Mesendoderm (in vitro differentiated cells): ENCODE measurements at places on chromosomes 3 and 15.
A peak's percentile ranks its signal among the peaks of the same experiment; 100 is the strongest.

DNA sequence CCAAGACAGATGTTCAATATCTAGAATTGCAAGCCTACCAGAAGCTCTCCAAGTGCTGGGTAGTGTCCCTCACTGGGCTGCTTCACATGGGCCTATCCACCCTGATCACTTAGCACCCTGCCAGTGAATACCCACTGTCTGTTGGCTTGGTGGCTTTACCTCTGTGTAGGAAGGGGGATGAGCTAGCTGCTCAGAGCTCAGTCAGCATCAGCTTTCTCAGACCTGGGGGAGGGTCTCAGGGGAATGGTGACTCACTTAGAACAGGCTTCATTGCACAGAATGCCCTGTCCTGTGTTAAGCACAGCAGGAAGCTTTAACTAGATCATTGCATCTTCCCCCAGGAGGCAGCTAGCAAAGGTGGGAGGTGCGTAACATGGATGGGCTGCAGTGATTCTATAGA, 209.8 kb downstream of the PDCD6IP start:
- DNase-seq = peak; percentile 88
- no peaks in the 10 kb centered on the region for H3K36me3 ChIP-seq
- no peak overlapping the region for H3K27ac ChIP-seq
- no peaks in the 10 kb centered on the region for H3K27me3 ChIP-seq
- H3K4me1 ChIP-seq = peaks cover 8% of the 10 kb centered on the region

DNA sequence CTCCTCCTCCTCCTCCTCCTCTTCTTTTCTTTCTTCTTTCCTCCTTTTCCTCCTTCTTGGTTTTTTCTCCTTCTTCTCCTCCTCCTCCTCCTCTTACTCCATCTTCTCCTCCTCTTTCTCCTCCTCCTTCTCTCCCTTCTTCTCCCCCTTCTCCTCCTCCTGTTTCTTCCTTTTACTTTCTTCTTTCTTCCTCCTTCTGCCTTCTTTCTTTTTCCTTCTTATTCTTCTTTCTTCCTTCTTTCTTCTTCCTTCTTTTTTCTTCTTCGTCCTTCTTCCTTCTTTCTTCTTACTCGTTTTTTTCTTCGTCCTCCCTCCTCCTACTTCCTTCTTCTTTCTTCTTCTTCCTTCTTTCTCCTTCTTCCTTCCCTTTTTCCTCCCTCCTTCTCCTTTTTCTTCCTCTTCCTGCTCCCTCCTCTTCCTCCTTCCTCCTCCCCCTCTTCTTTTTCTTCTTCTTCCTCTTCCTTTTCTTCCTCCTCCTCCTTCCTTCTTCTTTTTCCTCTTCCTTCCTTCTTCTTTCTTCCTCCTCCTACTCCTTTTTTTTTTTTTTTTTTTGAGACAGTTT, 92.1 kb downstream of the SLMAP start:
- no peaks in the 10 kb centered on the region for H3K27me3 ChIP-seq
- H3K36me3 ChIP-seq = no peaks in the 10 kb centered on the region
- H3K4me3 ChIP-seq = no peak overlapping the region

- H3K36me3 ChIP-seq = no peaks in the 10 kb centered on the region
- no peaks in the 10 kb centered on the region for H3K27me3 ChIP-seq
- peak; percentile 86 for DNase-seq
- H3K27ac ChIP-seq = peak within 1 kb of the TSS; percentile 29
- no peaks in the 10 kb centered on the region for H3K4me1 ChIP-seq
- peak within 1 kb of the TSS; percentile 68 for H3K4me3 ChIP-seq
These were observed at the start of gene SLC35G2 for GRCh38 chr3:136818769-136819391. TSS of gene SLC35G2 (plus strand) at chr3:136819126. CDS start at chr3:136854461, 35,335 bp downstream.

GRCh38 chr15:71548401-71548807, 261.9 kb upstream of the NR2E3 start:
- no peak overlapping the region for H3K27ac ChIP-seq
- H3K4me3 ChIP-seq = no peak overlapping the region
- no peaks in the 10 kb centered on the region for H3K4me1 ChIP-seq
- no peaks in the 10 kb centered on the region for H3K27me3 ChIP-seq

GRCh38 chr3:66037330-66037985, 1.3 kb downstream of the MAGI1 start:
- peak overlapping the region; percentile 88 for H3K4me3 ChIP-seq
- no peaks in the 10 kb centered on the region for H3K36me3 ChIP-seq
- peak overlapping the region; percentile 14 for H3K27ac ChIP-seq
- H3K27me3 ChIP-seq = no peaks in the 10 kb centered on the region
- DNase-seq = peak; percentile 93

- no peak for DNase-seq
- H3K36me3 ChIP-seq = no peaks in the 10 kb centered on the region
- H3K4me3 ChIP-seq = no peak overlapping the region
- no peaks in the 10 kb centered on the region for H3K4me1 ChIP-seq
These were observed 52.2 kb downstream of the ABHD5 start for GRCh38 chr3:43742920-43743319.

GRCh38 chr3:61146010-61146890, 105.0 kb downstream of the FHIT start:
- no peaks in the 10 kb centered on the region for H3K27me3 ChIP-seq
- H3K27ac ChIP-seq = no peak overlapping the region
- H3K36me3 ChIP-seq = no peaks in the 10 kb centered on the region
- no peak overlapping the region for H3K4me3 ChIP-seq
- H3K4me1 ChIP-seq = peaks cover 3% of the 10 kb centered on the region

GRCh38 chr3:153331676-153332075, 169.7 kb downstream of the RAP2B start:
- no peaks in the 10 kb centered on the region for H3K36me3 ChIP-seq
- no peak for DNase-seq
- no peak overlapping the region for H3K27ac ChIP-seq
- H3K4me3 ChIP-seq = no peak overlapping the region

GRCh38 chr15:69734699-69735098, 282.1 kb downstream of the RPLP1 start:
- H3K4me3 ChIP-seq = no peak overlapping the region
- H3K4me1 ChIP-seq = no peaks in the 10 kb centered on the region
- no peak overlapping the region for H3K27ac ChIP-seq
- DNase-seq = no peak
- no peaks in the 10 kb centered on the region for H3K36me3 ChIP-seq
- H3K27me3 ChIP-seq = no peaks in the 10 kb centered on the region

DNA sequence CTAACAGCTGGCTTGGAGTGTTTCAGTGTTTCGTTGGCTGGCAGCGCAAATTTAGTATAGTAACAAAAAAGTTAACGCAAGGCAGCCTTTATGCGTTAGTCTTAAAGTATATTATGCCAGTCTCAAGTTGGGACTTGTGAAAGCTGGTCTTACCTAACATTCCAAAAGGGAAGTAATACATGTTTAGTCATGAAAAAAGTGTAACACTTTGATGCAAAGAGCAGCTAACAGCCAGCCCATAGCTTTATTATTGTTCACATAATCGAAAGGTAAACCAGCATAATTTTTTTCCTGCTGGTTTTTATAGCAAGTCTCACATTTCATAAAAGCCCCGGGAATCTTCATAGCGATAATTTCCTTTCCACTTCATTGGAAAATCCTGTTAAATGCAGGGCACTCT, 2.4 kb upstream of the GPR87 start:
- no peak overlapping the region for H3K27ac ChIP-seq
- H3K36me3 ChIP-seq = no peaks in the 10 kb centered on the region
- no peak for DNase-seq
- no peak overlapping the region for H3K4me3 ChIP-seq
- peaks cover 10% of the 10 kb centered on the region for H3K4me1 ChIP-seq

GRCh38 chr15:95932141-95932540, 398.4 kb upstream of the NR2F2 start:
- H3K27me3 ChIP-seq = no peaks in the 10 kb centered on the region
- no peak overlapping the region for H3K4me3 ChIP-seq
- H3K27ac ChIP-seq = no peak overlapping the region
- H3K4me1 ChIP-seq = no peaks in the 10 kb centered on the region
- no peaks in the 10 kb centered on the region for H3K36me3 ChIP-seq
- no peak for DNase-seq

DNA sequence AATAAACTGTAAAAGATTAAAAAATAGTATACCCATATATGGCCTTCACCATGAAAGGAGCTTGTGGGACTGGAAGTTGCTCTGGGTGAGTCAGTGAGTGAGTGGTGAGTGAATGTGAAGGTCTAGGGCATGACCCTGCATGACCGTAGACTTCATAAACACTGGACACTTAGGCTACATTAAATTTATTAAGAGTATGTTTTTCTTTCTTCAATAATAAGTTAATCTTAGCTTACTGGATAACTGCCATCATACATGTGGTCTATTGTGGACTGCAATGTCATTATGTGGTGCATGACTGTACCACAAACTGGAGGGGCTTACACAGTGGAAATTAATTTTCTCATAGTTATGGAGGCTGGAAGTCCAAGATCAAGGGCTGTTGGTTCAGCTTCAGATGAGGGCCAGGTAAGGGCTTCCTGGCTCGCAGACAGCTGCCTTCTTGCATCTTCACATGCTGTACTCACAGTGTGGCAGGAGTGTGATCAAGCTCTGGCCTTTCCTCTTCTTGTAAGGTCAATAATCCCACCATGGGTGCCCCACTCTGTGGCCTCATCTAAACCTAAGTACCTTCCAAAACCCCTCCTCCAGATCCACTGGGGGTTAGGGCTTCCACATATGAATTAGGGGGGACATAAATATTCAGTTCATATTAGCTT, 40.8 kb upstream of the PRR23E start:
- no peaks in the 10 kb centered on the region for H3K36me3 ChIP-seq
- no peak for DNase-seq
- no peak overlapping the region for H3K4me3 ChIP-seq
- no peaks in the 10 kb centered on the region for H3K4me1 ChIP-seq
- no peaks in the 10 kb centered on the region for H3K27me3 ChIP-seq

GRCh38 chr3:81302045-81302444, 459.4 kb downstream of the GBE1 start:
- no peak overlapping the region for H3K27ac ChIP-seq
- H3K27me3 ChIP-seq = no peaks in the 10 kb centered on the region
- H3K36me3 ChIP-seq = no peaks in the 10 kb centered on the region
- H3K4me3 ChIP-seq = no peak overlapping the region

DNA sequence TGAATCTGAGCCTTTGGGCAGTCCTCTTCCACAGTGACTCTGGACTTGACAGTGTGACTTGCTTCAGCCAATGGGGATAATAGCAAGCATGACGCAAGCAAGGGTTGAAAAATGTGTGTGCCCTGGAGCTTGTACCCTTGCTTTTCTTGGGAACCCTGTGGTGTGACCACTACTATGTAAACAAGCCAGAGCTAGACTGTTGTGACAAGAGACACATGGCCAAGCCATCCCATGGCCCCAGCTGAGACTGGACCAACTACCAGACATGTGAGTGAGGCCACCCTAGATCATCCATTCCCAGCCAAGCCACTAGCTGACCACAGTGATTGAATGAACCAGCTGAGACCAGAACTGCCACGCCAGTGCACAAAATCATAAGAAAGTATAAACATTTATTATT, 11.8 kb downstream of the MYO1E start:
- no peak overlapping the region for H3K27ac ChIP-seq
- H3K36me3 ChIP-seq = no peaks in the 10 kb centered on the region
- H3K4me1 ChIP-seq = no peaks in the 10 kb centered on the region
- DNase-seq = no peak
- H3K4me3 ChIP-seq = no peak overlapping the region

GRCh38 chr3:193829781-193830180, 236.8 kb downstream of the OPA1 start:
- H3K27me3 ChIP-seq = no peaks in the 10 kb centered on the region
- H3K4me3 ChIP-seq = no peak overlapping the region
- H3K27ac ChIP-seq = no peak overlapping the region
- peak; percentile 52 for DNase-seq

DNA sequence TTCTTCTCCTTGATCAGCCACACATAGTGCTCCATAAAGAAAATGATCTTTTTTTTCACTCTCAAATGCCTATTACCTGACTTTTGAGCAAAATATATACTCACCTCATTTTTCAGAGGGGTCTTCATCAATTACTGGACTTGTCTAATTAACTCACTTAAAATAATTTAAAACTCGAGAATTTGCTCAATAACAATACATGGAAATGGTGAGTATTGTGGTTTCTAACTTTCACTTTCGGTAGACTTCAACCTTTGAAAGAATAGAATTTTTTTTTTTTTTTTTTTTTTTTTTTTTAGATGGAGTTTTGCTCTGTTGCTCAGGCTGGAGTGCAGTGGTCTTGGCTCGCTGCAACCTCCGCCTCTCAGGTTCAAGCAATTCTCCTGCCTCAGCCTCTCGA, 17.7 kb upstream of the EPHB1 start:
- no peaks in the 10 kb centered on the region for H3K27me3 ChIP-seq
- DNase-seq = no peak
- no peaks in the 10 kb centered on the region for H3K36me3 ChIP-seq
- no peaks in the 10 kb centered on the region for H3K4me1 ChIP-seq
- no peak overlapping the region for H3K4me3 ChIP-seq

DNA sequence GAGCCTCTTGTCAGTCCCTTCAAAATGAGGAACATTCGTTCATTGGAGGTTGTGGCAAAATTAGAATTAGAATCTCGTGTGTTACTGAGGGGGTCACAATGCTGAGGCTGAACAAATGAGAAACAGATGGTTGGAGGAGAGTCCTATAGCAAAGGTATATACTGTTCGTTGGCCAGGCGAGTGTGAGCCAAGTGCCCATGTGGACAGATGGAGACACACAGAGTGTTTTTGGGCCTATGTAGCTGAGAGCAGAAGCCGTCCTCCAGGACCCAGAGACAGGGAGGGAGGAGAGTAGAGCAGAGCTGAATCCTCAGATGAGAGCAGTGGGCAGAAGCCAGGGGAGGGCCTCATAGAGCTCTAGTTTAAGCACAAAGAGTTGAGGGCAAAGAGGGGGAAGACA, 98.9 kb downstream of the NR1D2 start:
- no peak overlapping the region for H3K4me3 ChIP-seq
- H3K27me3 ChIP-seq = no peaks in the 10 kb centered on the region
- no peaks in the 10 kb centered on the region for H3K36me3 ChIP-seq
- no peak for DNase-seq
- H3K4me1 ChIP-seq = no peaks in the 10 kb centered on the region

- DNase-seq = peak; percentile 52
- H3K36me3 ChIP-seq = no peaks in the 10 kb centered on the region
- H3K27me3 ChIP-seq = no peaks in the 10 kb centered on the region
- H3K4me3 ChIP-seq = no peak overlapping the region
- H3K4me1 ChIP-seq = no peaks in the 10 kb centered on the region
- H3K27ac ChIP-seq = no peak overlapping the region
These were observed 243.1 kb upstream of the SETMAR start for GRCh38 chr3:4060064-4060463.

DNA sequence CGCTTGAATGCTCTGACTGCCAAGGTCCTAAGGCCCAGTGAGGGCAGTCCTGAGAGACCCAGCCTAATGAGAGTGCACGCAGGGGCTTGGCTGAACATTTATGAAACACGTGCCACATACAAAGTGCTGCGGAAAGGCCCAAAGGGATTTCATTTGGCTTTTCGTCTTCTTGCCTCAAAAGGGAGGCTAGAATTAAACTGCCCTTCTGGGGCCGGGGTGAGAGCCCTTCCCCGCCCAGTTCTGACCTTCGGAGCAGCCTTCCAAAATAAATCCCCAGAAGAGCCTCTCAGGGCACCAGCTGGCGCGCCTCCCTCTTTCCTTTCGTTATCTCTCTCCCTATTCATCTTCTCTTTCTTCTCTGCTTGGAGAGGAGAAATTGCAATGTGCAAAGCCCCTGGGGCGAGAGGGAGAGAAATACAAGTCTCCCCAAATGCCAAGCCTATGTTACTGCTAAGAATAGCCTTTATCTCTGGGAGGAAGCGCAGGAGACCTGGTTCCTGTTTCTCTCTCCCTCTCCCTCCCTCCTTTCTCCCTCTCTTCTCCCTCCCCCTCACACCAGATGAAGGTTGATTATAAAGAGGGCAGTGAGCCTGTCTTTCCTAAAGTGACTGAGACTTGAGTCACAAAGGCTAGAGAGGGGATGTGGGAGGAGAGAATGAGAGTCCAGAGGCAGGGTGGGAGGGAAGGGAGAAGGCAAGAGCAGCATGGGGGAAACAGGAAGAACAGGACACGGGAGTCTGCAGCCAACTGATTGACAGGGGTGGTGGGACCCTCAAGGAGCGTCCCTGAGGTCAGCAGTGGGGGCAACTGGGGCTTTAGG, 36.7 kb upstream of the NDUFB4 start:
- H3K27ac ChIP-seq = peak overlapping the region; percentile 46
- H3K27me3 ChIP-seq = no peaks in the 10 kb centered on the region
- H3K36me3 ChIP-seq = no peaks in the 10 kb centered on the region
- H3K4me1 ChIP-seq = no peaks in the 10 kb centered on the region
- H3K4me3 ChIP-seq = peak overlapping the region; percentile 77
- peak; percentile 94 for DNase-seq
